ENCODE measurements at places on chromosomes 2 and 18. TPM values are rescaled to one million over a fixed set of nuclear protein-coding genes. Genes with fewer than 3 reads are reported as not detected.

The ANO7 gene
- total RNA-seq: 0.19 TPM

The RUFY4 gene
- not detected for total RNA-seq

The MEP1B gene
- not detected for total RNA-seq

The TSHZ1 gene
- total RNA-seq: 10.2 TPM

The DARS1 gene
- total RNA-seq: 86.5 TPM

The EPHA4 gene
- total RNA-seq: 10.2 TPM

The GCG gene
- not detected for total RNA-seq

The SOWAHC gene
- 12.4 TPM for total RNA-seq

The TNS1 gene
- 0.50 TPM for total RNA-seq

The IL36B gene
- total RNA-seq: not detected

The EMX1 gene
- total RNA-seq: not detected

The FBXO15 gene
- total RNA-seq: 0.96 TPM

The AQP12A gene
- total RNA-seq: not detected

The SEC11C gene
- total RNA-seq: 35.6 TPM

The PPP1R1C gene
- total RNA-seq: 4.6 TPM

The ZSWIM2 gene
- total RNA-seq: not detected

The HK2 gene
- 29.3 TPM for total RNA-seq

The GAL3ST2 gene
- total RNA-seq: not detected

The EMILIN1 gene
- total RNA-seq: 88.5 TPM

The CRYGC gene
- not detected for total RNA-seq

The GPC1 gene
- total RNA-seq: 20.5 TPM

The L3MBTL4 gene
- 0.72 TPM for total RNA-seq

The PRKCE gene
- total RNA-seq: 14.7 TPM

The ARID5A gene
- 8.4 TPM for total RNA-seq

The GAD1 gene
- total RNA-seq: 7.2 TPM

The GPR45 gene
- total RNA-seq: not detected

The ATP6V1C2 gene
- total RNA-seq: 0.60 TPM

The TOGARAM2 gene
- total RNA-seq: not detected

The OTOS gene
- total RNA-seq: not detected

The RESP18 gene
- total RNA-seq: not detected

The TBR1 gene
- total RNA-seq: not detected

The GALNT13 gene
- total RNA-seq: 3.8 TPM

Measured in A375 (cell line).